ENCODE measurements at places on chromosomes 1 and 21. TPM values are rescaled to one million over a fixed set of nuclear protein-coding genes. Genes with fewer than 3 reads are reported as not detected.

Gene RAB25
- 0.64 TPM for total RNA-seq

Gene FOXO6
- 0.34 TPM for total RNA-seq

Gene ISG15
- 78.4 TPM for total RNA-seq

Gene OSCP1
- total RNA-seq: 2.4 TPM

Gene YOD1
- 10.8 TPM for total RNA-seq

Gene FALEC
- total RNA-seq: not detected

Gene OPRD1
- total RNA-seq: 0.02 TPM

Gene HAO2
- not detected for total RNA-seq

DNA sequence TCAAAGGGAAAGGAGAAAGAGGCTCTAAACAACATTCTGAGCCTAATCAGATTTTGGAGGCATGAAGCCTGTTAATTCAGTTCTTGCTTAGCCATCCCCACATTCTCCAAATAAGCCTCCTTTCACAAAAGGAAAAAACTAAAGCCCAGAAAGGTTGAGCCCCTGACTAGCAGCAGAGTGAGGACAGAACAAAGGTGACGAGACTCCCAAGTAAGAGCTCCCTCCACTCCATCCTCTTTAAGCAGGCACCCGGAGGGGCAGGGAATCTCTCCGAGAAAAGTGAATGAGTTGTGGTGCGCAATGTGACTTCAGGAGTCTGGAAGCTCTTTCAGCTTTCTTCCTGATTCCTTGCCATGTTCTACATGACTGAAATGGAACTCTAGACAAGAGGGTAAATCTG is 43.4 kb upstream of the MYBPHL start:
- DNase-seq: no peak

- DNase-seq: peak; percentile 60
These were observed 18.7 kb downstream of the MFSD2A start for GRCh38 chr1:39973503-39974135.

- DNase-seq: peak; percentile 52
These were observed 1.9 kb upstream of the ZSCAN20 start for GRCh38 chr1:33470495-33471012.

- no peak for DNase-seq
These were observed 1.7 kb downstream of the KLHDC8A start for GRCh38 chr1:205355075-205355453.

DNA sequence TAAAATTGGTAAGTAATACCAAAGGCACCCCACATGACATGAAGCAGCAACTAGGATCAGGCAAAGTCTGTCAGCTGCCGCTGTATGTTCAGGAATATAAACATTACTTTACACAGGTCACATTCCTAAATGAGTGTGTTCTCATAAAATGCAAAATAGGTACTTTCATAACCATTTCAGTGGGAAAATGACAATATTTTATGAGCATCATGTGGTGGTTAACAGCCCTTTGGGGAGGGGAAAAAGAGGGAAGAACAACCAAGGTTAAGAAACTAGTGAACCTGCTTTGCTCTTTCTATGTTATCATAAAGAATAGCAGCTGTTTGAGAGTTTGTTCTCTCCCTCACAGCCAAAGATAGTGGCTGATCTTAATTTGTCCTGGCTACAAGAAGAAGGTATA is 105.4 kb upstream of the LBR start:
- DNase-seq: no peak

DNA sequence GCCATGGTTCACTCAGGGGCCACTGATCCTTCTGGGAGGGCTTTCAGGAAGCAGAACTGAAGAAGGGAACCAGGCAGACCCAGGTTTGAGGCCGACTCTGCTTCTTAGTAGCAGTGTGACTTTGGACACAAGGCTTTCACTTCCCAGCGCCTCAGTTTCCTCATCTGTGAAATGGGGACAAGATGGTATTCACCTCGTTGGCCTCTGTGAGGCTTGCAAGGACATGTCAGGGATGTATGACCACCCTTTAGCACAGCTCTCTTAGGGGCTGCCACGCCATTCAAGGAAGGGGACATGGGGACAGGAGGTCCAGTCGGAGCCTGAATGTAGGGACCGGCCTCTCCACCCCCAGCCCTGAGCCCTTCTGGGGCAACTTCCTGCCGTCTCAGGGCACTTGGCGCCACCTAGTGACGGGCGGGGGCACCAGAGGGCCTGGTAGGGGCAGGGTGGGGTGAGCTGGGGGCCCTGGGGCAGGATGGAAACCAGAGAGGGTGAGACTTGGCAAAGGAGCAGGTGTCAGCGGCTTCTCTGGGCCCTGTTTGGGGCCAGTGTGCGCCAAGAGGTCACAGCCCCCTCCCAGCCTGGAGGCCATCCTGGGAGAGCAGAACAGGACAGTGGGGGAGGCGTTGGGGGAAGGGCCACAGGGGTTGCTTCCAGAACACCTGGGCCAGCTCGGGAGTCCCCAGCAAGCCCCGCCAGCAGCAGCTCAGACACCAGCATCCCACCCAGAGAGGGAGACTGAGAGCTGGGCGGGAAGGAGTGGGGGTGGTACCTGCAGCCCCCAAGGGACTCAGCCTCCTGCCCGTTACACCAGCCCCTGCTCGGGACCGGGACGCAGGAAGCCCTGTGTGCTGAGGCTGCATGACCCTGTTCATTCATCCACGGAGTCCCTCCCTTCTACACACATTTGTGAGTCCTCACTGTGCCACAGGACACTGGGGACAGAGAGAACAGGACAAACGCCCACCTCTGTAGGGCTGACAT is 102.5 kb upstream of the TARDBP start:
- peak; percentile 73 for DNase-seq

DNA sequence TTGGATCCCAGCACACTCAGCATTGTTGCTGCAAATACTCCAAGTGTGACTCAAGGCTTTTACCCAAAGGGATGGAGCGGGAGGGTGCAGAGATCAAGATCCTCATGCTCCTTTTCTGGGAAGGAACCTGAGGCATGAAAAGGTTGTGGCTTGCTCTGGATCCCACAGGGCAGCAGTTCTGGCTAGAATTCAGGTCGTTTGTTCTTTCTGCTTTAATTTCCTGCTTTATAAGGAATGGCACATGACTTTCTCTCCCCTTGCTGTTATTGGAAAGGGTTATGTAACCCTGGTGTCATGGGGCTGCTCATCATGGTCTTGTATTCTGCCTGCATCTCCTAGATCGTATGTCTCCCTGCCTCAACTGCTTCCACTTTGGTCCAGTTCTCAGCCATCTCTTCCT is 101.6 kb downstream of the NOS1AP start:
- no peak for DNase-seq

DNA sequence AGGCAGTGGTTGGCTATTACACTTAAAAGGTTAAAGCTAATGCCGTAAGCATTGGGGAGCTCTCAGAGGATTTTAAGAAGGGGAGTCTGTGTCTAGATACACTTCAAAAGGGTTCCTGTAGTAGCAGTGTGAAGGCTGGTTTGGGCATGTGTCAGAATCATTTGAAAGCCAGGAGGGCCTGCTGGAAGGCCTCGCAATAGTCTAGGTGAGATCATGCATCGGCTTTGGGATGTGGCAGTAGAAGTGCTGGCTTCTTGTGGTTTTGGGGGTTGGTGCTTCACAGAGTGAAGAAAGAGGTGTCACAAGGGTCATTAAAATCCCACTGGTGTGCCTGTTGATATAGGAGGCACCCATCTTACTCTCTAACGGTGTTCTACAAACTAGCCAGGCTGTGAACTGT is 85.7 kb downstream of the ST6GALNAC3 start:
- DNase-seq: no peak

- peak; percentile 49 for DNase-seq
These were observed 1.3 kb upstream of the LAPTM5 start for GRCh38 chr1:30758785-30759380.

DNA sequence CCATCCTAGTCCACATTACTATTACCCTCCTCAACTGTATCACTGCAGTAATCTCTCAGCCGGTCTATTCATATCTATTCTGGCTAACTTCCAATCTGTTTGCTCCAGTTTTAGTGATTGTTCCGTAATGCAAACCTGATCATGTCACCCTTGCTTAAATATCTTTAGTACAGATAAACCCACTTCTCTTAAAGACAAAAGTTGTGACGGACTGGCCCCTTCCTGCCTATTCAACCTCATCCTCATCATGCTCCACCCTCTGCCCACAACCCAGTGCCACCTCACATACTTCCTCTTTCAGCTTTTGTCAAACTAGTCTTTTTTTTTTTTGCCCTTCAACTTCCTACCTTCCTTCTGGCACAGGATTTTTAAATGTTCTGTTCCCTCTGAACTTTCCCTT is 2.8 kb upstream of the C1orf162 start:
- peak; percentile 53 for DNase-seq

DNA sequence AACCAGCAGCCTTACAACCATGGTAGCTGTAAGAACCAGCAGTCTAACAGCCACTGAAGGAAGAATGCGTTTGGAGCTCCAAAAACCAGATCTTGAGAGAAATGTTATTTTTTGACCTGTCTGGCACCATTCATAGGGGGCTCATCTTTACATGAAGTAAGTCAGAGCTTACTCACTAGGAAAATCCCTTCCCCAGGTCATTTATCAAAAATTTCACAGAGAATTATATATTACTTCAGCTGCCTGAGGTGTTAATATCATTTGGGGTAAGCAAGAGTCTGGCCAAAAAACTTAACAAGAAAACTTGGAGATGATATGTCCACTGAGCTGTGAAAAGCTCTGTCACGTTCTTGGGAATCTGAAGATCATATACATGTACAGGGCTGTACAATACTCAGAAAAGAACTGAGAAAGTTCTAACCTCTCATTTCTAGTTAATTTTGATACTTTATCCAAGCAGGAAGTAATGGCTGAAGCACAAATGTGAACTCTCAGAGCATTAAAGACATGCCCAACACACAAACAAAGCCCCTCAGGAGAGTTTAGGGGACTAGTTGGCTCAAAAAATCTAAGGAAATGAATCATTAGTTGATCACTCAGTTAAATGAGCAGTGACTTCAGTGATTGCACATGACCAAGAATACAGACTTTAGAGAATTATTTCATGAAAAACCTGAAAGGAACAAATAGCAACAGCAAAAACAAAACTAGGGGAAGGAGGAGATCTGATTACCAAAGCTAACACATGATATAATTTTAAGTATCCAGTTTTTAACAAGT is 681.1 kb downstream of the LTN1 start:
- no peak for DNase-seq

- DNase-seq: peak; percentile 71
These were observed at the start of gene B4GALT2 for GRCh38 chr1:43978551-43979260. Gene B4GALT2, plus strand, starts transcription at chr1:43979210. Its CDS starts 1,951 bp downstream, at chr1:43981161.

DNA sequence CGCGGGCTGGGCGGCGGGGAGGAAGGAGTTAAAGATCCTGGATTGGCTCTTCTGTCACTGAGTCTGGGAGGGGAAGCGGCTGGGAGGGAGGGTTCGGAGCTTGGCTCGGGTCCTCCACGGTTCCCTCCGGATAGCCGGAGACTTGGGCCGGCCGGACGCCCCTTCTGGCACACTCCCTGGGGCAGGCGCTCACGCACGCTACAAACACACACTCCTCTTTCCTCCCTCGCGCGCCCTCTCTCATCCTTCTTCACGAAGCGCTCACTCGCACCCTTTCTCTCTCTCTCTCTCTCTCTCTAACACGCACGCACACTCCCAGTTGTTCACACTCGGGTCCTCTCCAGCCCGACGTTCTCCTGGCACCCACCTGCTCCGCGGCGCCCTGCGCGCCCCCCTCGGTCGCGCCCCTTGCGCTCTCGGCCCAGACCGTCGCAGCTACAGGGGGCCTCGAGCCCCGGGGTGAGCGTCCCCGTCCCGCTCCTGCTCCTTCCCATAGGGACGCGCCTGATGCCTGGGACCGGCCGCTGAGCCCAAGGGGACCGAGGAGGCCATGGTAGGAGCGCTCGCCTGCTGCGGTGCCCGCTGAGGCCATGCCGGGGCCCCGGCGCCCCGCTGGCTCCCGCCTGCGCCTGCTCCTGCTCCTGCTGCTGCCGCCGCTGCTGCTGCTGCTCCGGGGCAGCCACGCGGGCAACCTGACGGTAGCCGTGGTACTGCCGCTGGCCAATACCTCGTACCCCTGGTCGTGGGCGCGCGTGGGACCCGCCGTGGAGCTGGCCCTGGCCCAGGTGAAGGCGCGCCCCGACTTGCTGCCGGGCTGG is at the start of gene NPR1:
Gene NPR1, plus strand, starts transcription at position 170 of the 818 bp plus-strand sequence. Its CDS starts 421 bp downstream, at position 591.
- peak; percentile 21 for DNase-seq

DNA sequence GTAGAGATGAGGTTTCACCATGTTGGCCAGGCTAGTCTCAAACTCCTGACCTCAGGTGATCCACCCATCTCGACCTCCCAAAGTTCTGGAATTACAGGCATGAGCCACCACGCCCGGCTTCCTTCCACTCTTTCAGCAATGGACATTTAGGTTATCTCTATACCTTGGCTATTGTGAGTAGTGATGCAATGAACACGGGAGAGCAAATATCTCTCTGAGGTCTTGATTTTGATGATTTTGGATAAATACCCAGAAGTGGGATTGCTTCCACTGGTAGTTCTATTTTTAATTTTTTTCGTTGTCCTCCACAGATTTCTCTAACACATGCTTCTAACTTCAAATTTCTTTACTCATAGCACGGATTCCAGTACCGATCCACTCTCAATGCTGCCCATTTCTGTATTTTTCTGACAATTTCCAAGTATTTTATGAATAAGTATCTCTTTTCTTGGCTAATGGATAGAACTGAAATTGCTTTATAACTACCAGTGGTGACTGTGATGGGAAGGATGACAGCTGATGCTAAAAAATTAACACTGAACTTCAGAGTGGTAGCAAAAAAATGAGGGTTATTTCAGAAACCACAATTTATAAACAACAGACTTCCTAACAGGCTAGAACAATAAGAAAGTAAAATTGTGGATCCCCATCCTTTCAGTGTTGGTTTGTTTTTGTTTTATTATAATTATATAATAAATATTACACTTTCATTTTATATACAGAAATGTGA is 327.5 kb upstream of the RUNX1 start:
- DNase-seq: no peak

GRCh38 chr1:111903148-111903870 is 86.2 kb downstream of the KCND3 start:
- no peak for DNase-seq

GRCh38 chr1:187537936-187538335 is 709.2 kb downstream of the PLA2G4A start:
- DNase-seq: no peak
